ENCODE measurements at places on chromosomes 6 and 20. TPM values are rescaled to one million over a fixed set of nuclear protein-coding genes. Genes with fewer than 3 reads are reported as not detected.

DNA sequence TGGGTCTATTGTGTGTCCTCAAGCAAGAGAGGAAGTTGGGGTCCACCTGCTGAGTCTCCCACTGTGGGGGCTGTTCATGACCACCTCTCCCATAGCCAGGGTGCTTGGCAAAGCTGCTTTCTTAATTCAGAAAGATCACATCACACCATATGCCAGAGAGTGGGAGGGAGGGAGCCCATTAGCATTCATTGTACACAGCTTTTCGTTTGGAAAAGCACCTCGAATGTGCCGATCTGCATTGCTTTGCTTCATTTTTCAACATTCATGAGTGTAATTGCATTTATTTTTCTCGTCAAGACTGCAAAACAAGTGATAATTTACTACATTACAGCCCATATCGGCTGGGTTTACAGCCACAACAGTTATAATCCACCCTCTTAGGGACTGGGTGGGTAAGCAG is 327.3 kb downstream of the PTPRT start:
- no peak overlapping the region for H3K27ac ChIP-seq
- DNase-seq: no peak
- H3K36me3 ChIP-seq: no peaks in the 10 kb centered on the region
- H3K4me1 ChIP-seq: no peaks in the 10 kb centered on the region
- no peak overlapping the region for H3K4me3 ChIP-seq

- H3K27me3 ChIP-seq: peaks cover 68% of the 10 kb centered on the region
- H3K27ac ChIP-seq: no peak overlapping the region
- no peak overlapping the region for H3K4me3 ChIP-seq
- H3K36me3 ChIP-seq: no peaks in the 10 kb centered on the region
- no peak for DNase-seq
- H3K4me1 ChIP-seq: no peaks in the 10 kb centered on the region
Observed at GRCh38 chr6:168602576-168602975, 161.6 kb downstream of the SMOC2 start.

GRCh38 chr20:17029698-17030097 is 197.1 kb upstream of the PCSK2 start:
- H3K4me3 ChIP-seq: no peak overlapping the region
- DNase-seq: no peak
- H3K36me3 ChIP-seq: no peaks in the 10 kb centered on the region
- no peak overlapping the region for H3K27ac ChIP-seq
- H3K4me1 ChIP-seq: no peaks in the 10 kb centered on the region
- H3K27me3 ChIP-seq: no peaks in the 10 kb centered on the region

- no peaks in the 10 kb centered on the region for H3K27me3 ChIP-seq
- H3K27ac ChIP-seq: no peak overlapping the region
- H3K4me3 ChIP-seq: no peak overlapping the region
Observed at GRCh38 chr6:17656092-17656491, 50.6 kb downstream of the NUP153 start.

DNA sequence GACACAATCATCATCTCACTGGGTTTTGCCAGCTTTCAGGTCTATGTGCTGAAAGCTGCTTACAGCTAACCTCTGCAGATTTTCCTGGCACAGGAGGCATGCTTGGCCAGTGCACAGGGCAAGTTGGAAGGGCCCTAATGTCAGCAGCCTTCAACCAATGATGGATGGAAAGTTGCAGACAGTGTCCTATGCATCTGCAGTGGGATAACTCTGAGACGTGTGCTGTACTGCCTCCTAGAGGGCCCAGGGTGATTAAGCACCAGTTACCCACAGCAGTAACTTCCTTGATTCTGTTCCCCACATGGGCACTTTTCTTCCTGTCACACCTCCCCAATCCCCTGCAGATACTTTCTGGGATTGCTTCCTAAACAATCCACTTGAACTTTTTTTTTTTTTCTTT is 38.6 kb downstream of the OVOL2 start:
- H3K4me1 ChIP-seq: no peaks in the 10 kb centered on the region
- DNase-seq: no peak
- no peaks in the 10 kb centered on the region for H3K36me3 ChIP-seq
- peaks cover 9% of the 10 kb centered on the region for H3K27me3 ChIP-seq
- no peak overlapping the region for H3K4me3 ChIP-seq

DNA sequence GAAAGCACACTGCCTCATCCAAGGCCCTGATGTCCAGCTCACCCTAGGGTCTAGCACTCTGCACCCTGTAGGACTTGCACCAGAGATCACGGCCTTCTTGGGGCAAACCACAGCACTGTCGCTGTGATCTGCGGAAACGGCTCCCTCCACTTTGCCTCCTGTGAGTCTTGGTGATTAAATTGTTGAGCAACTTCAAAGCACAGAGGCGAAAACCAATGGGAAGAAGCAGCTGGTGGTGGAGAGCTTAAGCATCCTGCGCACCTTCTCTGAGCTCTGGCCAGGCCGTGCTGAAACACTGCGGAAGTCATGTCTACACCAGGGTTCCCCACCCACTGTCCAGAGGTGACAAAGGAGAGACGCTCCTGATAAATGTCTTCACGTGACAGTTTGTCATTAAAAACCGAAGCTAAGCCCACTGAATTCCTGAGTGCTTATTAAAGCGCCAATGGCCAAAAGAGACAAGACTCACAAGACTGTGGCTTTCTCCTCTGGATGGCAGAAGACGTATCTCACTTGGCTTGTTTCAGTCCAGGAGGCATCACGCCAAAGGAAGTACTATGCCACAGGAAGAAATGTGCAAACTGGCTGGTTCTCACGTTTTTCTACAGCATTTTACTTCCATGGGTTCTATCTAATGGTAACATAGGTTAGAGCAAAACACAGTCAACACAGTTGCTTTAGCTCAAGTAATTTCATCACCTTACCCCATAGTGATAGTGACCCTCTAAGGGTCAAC is 3.1 kb downstream of the RAMACL start:
- no peak for DNase-seq
- H3K27ac ChIP-seq: no peak overlapping the region
- no peaks in the 10 kb centered on the region for H3K36me3 ChIP-seq

DNA sequence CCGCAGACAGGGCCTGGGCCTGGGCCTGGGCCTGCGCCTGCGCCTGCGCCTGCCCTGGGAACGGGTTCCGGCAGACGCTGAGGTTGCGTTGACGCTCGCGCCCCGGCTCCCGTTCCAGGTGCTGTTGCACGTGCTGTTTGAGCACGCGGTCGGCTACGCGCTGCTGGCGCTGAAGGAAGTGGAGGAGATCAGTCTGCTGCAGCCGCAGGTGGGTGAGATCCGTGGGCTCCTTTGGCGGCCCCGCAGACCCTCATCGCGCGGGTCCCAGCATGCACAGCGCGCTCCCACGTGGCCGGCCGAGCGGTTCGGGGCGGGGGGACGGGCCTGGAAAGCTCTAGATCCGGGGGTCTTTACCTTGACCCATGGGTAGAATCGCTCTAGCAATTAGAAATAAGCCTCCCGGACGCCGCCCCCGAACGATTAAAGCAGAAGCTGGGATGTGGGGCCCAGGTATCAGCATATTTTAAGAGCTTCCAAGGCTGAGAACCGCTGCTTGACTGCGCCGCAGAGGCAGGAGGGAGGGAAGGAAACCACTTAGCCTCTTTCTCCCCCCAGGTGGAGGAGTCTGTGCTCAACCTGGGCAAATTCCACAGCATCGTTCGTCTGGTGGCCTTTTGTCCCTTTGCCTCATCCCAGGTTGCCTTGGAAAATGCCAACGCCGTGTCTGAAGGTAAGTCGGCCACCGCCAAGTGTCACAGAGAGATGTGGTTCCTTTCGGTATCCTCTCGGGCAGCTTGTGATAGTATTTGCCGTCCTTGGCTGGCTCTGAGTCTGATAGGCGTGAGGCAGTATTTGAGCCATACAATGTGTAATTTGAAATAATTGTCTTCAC is 508 bp downstream of the NOP56 start:
- H3K4me3 ChIP-seq: peak overlapping the region; percentile 95
- peaks cover 35% of the 10 kb centered on the region for H3K4me1 ChIP-seq
- H3K27me3 ChIP-seq: no peaks in the 10 kb centered on the region
- DNase-seq: peak; percentile 34
- peaks cover 44% of the 10 kb centered on the region for H3K36me3 ChIP-seq
- peak overlapping the region; percentile 98 for H3K27ac ChIP-seq

GRCh38 chr20:32807706-32808105 is 12.0 kb upstream of the MAPRE1 start:
- DNase-seq: no peak
- H3K27me3 ChIP-seq: no peaks in the 10 kb centered on the region
- no peak overlapping the region for H3K4me3 ChIP-seq
- H3K27ac ChIP-seq: no peak overlapping the region

DNA sequence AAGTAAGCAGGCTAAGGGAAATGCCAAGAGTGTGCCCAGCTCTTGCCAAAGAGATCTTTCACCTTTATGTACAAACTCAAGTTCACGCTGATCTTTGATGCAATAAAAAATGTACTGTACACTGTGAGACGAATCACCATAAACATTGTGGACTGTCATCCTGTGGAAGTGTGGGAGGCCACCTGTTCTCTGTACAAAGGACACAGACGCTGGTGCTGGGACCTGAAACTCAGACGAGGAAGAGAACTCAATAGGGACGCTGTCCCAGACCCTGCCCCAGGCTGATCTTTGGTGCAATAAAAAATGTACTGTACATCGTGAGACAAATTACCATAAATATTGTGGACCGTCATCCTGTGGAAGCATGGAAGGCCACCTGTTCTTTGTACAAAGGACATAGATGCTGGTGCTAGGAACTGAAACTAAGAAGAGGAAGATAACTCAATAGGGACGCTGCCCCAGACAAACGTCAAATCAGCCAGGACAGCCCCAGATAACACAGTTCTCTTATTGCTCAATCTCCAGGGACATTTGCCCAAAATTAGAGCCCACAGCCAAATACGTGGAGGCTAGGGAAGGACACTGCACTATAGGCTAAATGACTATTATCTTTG is 312.7 kb upstream of the SGK1 start:
- DNase-seq: no peak
- no peak overlapping the region for H3K27ac ChIP-seq
- no peak overlapping the region for H3K4me3 ChIP-seq
- H3K4me1 ChIP-seq: no peaks in the 10 kb centered on the region
- no peaks in the 10 kb centered on the region for H3K27me3 ChIP-seq

GRCh38 chr6:152161501-152161900 is 354.0 kb downstream of the ESR1 start:
- no peaks in the 10 kb centered on the region for H3K27me3 ChIP-seq
- peaks cover 22% of the 10 kb centered on the region for H3K4me1 ChIP-seq
- H3K27ac ChIP-seq: no peak overlapping the region
- DNase-seq: no peak

GRCh38 chr6:88698661-88699060 is 264.8 kb downstream of the RNGTT start:
- H3K27me3 ChIP-seq: no peaks in the 10 kb centered on the region
- H3K4me3 ChIP-seq: no peak overlapping the region
- H3K36me3 ChIP-seq: no peaks in the 10 kb centered on the region
- no peaks in the 10 kb centered on the region for H3K4me1 ChIP-seq
- DNase-seq: no peak

DNA sequence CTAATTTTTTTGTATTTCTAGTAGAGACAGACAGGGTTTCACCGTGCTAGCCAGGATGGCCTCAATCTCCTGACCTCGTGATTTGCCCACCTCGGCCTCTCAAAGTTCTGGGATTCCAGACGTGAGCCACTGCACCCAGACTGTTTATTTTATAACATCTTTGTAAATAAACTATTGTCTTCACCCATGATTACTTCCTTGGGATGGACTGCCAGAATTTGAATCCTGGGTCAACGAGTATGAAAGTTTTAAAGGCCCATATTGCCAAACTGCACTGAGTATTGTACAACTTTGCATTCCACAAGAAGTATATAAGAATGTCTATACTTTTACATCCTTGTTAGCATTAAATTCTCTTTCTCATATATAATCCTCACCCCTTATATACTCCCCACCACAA is 38.6 kb downstream of the ZHX3 start:
- no peak overlapping the region for H3K4me3 ChIP-seq
- H3K36me3 ChIP-seq: no peaks in the 10 kb centered on the region
- DNase-seq: no peak
- H3K27ac ChIP-seq: peak overlapping the region; percentile 41
- H3K4me1 ChIP-seq: peaks cover 55% of the 10 kb centered on the region
- H3K27me3 ChIP-seq: no peaks in the 10 kb centered on the region

- peak within 1 kb of the TSS; percentile 93 for H3K27ac ChIP-seq
- peak; percentile 86 for DNase-seq
- H3K27me3 ChIP-seq: no peaks in the 10 kb centered on the region
- H3K4me3 ChIP-seq: peak within 1 kb of the TSS; percentile 81
- peaks cover 66% of the 10 kb centered on the region for H3K4me1 ChIP-seq
Observed at GRCh38 chr20:38165089-38165965, at the start of gene TGM2. TSS of gene TGM2 (minus strand) at chr20:38165270. CDS start at chr20:38165198, 72 bp downstream.

DNA sequence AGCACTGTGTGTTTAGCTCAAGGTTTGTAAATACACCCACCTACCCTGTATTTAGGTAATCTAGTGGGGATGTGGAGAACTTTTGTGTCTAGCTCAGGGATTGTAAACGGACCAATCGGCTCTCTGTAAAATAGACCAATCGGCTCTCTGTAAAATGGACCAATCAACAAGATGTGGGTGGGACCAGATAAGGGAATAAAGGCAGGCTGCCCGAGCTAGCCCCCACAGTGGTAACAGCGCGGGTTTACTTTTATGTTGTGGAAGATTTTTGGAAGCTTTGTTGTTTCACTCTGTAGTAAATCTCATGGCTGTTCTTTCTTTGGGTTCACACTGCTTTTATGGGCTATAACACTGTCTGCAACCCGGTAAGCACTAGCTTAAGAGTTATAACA is 32.1 kb upstream of the RANBP9 start:
- no peak for DNase-seq
- H3K27ac ChIP-seq: no peak overlapping the region
- no peaks in the 10 kb centered on the region for H3K27me3 ChIP-seq
- H3K36me3 ChIP-seq: no peaks in the 10 kb centered on the region

DNA sequence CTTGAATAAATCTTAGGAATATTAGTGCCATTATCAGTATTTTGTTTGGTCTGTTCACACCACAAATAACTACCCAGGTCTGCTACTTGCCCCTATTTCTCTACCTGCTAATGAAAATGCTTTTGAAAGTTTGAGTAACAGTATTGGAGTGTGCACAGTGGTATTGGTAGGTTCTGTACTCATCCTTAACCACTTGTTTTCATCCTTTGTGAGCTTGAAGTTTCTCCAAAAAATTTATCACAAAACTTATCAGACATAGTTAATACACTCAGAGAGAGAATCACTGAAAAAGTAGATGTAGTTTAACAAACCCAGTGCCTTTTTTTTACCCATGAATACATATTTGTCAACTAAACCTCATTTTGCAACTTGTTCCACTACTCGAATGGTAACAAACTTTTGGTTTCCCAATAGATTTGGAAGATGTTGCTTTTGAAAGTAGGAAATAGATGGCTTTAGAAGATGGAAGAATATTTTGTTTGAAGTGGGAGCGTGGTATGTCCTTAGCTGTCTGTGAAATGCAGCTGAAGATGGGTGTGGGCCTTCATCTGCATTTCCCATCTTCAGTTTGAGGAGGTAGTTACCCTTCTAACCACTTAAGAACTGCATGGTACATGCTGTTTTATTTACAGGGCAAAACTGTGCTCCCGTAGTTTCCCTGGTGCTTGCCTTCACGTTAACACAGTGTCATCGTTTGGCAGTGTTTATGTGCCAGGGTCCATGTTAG is 9.0 kb downstream of the PTPN1 start:
- no peak overlapping the region for H3K27ac ChIP-seq
- no peak for DNase-seq
- H3K4me3 ChIP-seq: no peak overlapping the region
- no peaks in the 10 kb centered on the region for H3K27me3 ChIP-seq
- no peaks in the 10 kb centered on the region for H3K36me3 ChIP-seq
- H3K4me1 ChIP-seq: peaks cover 100% of the 10 kb centered on the region

The ERVFRD-1 gene
- total RNA-seq: not detected

The APOM gene
- total RNA-seq: 2.4 TPM

The ARFGEF3 gene
- total RNA-seq: 2.0 TPM

The OR2B3 gene
- total RNA-seq: not detected

The KIFC1 gene
- 0.49 TPM for total RNA-seq

The EPHA7 gene
- 12.5 TPM for total RNA-seq

The SIRPB1 gene
- total RNA-seq: 0.27 TPM
